ENCODE measurements at places on chromosomes 6 and 20.

GRCh38 chr20:45993197-45993951, 15.3 kb upstream of the MMP9 start:
- DNase-seq = peak; percentile 42

DNA sequence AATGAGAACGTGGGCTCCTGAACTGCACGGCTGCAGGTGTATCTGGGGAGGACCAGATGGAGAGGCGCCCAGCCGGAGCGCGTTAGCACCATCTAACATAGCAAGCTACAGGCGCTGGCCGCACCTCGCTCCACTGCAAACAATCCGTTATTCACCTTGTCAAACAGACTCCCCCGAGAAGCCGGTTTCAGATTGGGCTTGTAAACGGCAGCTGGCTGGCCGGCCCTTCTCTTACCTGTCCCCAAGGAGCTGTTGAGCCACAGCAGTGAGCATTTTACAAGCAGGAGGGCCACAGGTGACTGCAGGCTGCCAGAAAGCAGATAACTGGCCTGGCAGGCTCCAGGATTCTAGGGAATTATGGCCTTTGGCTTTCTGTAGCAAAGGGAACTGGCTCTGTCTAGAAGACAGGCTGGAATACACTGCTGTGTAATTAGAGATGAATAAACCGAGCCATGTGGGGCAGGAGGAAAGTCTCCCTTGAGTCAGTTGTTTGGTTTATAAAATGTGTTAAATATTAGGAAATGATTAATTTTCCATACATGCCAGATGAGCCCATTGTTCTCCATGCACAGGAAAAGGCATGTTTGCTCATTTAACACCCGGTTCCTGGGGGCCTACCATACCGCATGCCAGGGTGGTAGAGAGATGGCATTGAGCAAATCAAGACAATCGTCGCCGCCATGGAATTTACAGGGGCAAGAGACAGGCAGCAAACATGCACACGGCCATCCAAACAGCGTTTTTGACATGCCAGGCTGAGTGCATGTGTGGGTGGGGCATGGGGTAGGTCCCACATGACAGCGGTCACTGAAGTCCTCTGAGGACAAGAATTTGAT, 159.3 kb downstream of the NFATC2 start:
- DNase-seq = no peak

- DNase-seq = no peak
These were observed 2.9 kb downstream of the ARHGAP18 start for GRCh38 chr6:129707028-129707427.

- no peak for DNase-seq
These were observed 193.4 kb downstream of the BACH2 start for GRCh38 chr6:90103056-90103800.

DNA sequence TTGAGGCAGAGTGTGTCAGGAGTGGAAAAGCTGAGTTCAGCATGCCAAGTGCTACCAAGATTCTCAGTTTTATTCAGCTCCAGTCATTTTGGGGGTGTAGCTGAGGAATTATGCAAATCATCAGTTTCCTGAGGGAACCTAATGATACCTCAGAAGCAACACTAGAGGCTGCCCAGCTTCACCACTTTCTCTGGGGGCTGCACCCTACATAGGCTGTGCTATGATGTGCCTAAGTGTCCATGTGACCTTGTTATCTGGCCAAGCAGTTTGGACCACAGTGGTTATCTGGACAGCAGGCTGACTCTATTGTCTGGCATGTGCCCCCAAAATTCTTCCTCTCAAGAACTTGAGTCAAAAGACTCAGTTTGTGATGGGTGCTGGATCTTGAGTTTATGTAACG, 374.6 kb upstream of the SYNCRIP start:
- DNase-seq = no peak

DNA sequence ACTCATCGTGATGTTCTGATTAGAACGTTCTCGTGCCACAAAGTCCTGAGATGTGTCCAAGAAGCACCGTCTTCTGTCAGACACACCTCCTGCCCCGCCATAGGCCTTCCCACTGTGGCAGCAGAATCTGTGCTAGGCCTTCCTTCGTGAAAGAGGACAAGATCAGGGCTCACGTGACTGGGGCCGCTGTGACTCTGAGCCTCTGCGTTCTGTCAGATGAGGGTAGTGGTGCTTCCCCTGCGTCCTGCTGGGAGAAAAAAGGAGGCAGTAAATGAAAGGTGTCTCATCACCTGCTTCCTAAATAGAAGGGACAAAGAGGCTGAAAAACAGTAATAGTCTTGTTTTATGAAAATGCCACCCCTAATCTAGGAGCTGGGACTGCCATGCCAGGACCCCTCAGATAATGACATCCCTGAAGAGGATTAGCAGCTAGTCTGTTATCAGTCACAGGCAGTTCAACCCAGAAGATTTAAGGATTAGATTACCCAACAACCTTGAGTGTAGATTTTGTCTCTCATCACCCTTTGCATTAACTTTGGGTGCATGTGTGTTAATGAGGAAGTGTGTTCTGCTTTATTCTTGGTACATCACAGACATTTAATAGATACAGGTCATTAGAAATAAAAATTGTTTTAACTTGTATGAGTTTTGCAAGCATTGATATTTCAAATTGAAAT, 4.1 kb downstream of the DNAJC5 start:
- no peak for DNase-seq

GRCh38 chr6:155040901-155041650, 46.0 kb downstream of the TIAM2 start:
- no peak for DNase-seq

DNA sequence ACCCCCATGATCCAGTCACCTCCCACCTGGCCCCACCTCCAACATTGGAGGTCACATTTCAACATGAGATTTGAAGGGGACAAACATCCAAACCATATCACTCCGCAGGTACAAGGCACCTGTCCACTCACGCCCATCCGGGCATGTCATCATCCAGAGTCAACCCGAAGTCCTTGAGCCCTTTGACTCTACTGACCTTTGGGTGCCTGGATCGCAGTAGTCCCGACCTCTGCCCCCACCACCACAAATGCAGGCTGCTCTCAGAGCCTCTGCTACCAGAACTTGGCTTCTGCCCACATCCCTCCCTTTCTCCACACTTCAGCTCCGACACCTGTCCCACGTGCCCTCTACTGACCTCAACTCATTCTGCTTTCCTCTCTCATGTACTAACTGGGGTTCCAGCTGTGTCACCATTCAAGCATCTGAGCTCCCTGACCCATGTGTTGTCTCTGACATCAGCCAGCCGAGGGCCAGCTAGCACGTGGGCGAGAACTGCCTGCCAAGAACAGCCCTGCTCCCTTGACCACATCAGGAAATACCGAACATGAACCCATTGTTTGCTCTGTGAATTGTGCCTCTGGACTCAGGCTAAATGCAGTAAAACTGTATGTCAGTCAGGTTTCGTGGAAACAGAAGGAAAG, 498.3 kb upstream of the SULF2 start:
- no peak for DNase-seq
